ENCODE measurements at places on chromosomes 5 and 9.

GRCh38 chr5:112951124-112951702, 25.4 kb upstream of the DCP2 start:
- DNase-seq: no peak

GRCh38 chr5:179215576-179215975, 129.7 kb downstream of the ADAMTS2 start:
- no peak for DNase-seq

DNA sequence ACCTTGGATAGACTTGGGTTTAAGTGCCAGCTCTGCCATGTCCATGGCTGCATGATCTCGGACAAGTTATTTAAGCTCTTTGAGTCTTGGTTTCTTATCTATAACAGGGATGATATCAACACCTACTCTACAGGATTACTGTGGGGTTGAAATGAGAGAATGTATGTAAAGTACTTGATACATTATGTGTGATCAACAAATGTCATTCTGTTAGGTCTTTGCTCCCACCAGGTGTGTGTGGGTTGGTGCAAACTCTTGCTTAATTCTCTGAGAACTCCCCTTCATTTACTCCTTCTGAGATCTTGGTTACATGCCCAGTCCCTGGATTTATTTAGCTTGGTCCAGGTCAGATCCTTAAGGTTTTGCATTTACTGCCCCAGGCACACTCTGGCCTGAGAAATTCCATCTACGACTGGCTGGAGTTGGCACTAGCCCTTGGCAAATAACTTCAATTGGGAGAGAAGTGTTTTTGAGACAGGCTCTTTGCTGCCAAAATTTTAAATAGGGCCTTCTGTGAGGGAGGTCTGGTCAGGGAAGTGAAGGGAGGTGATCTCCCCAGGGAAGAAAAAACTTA, 63.5 kb upstream of the KLF9 start:
- no peak for DNase-seq

DNA sequence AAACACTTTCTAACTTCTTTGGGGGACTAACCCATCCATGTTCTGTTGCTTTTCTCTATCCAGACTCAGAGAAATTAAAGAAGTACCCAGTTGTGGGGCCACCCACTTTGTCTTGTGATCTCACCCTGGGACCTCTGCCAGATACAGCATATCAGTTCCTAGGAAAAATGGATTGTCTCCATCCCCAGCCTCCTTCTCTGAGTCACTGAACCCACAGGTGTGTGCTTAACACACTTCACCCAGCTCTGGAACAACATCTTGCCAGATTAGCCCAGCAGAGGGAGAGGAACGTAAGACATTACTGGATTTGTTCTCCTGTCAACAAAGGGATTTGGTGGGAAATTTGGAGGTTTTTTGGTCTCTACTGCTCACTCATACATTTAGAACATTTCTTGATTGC, 19.2 kb downstream of the FAM240B start:
- DNase-seq: no peak

- DNase-seq: no peak
Observed at GRCh38 chr5:180112181-180112861, 40.8 kb upstream of the RNF130 start.

GRCh38 chr5:61625681-61626621, 293.9 kb downstream of the ZSWIM6 start:
- peak; percentile 89 for DNase-seq

- DNase-seq: no peak
Observed at GRCh38 chr5:60184606-60185005, 291.1 kb upstream of the PDE4D start.

GRCh38 chr5:930866-931265, 38.2 kb downstream of the TRIP13 start:
- DNase-seq: no peak

DNA sequence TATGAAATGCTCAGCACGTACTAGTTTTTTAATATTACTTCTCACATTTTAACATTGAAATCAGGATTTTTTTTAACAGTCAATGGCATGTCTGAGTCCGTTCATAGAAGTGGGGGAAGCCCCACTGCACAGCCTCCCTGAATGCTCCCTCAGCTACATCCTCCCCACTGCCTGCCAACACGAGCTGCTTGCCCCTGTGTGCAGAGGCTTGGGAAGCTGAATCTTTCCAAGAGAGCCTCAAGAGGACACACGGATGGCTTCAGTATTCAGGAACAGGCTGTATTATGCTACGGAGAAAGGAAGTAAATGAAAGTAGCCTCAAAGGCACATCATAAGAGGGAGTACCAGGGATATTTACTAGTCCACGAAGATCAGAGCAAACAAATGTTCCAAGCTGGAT, 248.7 kb downstream of the SPOCK1 start:
- DNase-seq: peak; percentile 15

GRCh38 chr5:20572614-20573013, 584.6 kb upstream of the CDH18 start:
- no peak for DNase-seq

DNA sequence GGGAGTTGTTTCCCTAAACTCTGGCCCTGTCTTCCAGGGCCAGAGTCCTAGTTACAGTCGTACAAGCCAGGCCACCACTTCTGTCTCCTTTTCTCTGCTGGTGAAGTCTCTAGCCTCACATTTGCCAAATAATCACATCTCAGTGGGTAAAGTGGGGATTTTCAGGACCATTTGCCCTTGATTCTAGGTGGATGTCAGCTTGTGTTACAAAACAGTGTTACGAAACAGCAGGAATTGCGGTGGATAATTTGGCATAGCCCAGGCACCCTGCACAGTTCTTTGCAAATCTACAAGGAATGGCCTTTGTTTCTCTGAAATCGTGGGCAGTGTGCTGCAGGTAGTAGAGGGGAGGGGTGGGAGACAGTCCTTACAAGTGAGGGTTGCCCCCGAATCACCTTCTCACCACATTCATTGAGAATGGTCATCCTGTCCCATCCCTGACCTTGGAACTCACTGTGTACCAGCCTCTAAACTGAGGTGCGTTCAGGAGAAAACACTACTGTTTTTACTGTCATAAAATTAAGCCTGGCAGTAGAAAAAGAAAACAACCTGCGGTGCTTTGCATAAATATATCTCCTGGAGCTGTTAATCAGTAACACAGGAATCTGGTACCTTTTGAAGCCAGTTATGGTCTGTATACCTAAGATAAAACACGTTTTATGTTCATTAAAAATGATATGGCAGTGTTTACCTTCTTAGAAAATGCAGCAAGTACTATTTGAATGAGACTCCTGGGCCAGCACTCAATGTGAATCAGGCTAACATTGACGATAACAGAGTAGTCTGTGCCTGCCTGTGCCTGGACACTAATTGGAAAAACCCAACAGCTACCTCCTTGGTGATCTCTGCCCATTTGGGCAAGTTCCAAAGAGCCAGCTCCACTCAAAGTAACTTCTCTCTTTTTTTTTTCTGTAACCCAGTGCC, 44.3 kb downstream of the CYSTM1 start:
- DNase-seq: no peak

GRCh38 chr9:83312537-83312936, 225.7 kb downstream of the FRMD3 start:
- DNase-seq: no peak

GRCh38 chr5:52760695-52761366, 26.9 kb upstream of the ITGA1 start:
- DNase-seq: no peak

GRCh38 chr9:116189683-116190082, 36.1 kb downstream of the PAPPA start:
- DNase-seq: no peak

DNA sequence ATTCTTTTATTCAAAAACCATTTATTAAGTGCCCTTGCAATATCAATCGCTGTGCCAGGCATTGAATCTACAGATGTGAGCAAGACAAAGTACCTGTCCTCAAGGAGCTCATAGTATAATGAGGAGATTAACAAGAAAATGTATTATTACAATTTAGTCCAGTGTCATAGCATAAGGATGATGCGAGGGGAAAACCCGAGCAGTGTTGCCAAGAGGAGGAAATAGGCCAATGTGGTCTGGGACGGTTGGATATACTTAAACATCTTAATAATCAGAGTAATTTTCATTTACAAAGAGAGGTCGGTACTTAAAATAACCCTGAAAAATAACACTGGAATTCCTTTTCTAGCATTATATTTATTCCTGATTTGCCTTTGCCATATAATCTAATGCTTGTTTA, 18.5 kb downstream of the CD274 start:
- DNase-seq: no peak

DNA sequence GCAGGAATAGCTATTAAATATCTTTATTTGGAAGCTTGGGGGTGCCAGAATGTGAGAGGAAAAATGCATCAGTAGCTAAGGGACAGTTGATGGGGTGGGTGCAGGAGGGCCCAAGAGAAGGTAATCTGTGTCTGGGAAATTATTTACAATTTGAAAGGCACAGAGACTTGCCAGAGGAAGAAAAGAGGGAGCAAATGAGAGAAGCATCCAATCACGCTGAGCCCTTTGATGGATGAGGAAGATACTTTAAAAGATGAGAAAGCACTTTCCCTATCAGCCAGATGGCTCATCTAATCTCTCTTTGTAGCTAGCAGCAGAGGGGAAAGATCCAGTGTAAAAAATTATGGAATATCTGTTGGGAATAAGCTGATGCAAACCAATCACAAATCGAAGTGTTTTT, 57.0 kb upstream of the ABCA1 start:
- DNase-seq: no peak

DNA sequence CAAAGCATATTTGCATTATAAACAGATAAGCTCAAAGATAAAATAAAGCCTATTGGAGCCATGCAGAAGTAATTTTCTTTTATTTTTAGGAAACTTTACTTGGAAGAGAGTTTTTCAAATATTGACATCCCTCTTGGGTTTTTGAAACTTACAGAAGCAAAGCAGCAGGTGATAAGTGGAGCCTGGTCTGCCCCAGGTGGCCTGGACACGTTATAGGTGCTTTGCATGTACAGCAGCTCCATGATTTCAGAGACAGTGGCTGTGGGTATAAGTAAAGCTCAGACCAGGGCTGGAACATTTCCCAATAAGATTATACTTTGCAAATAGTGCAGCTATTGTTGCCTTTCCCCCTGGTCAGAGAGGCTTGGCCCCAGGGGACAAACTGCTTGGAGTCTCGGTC, 51.5 kb downstream of the CCDC192 start:
- no peak for DNase-seq

GRCh38 chr9:91994422-91994821, 44.4 kb upstream of the ROR2 start:
- DNase-seq: no peak

GRCh38 chr9:84170521-84171141, 169.9 kb downstream of the SLC28A3 start:
- no peak for DNase-seq

GRCh38 chr5:177378884-177379883, 5.0 kb upstream of the SLC34A1 start:
- no peak for DNase-seq

DNA sequence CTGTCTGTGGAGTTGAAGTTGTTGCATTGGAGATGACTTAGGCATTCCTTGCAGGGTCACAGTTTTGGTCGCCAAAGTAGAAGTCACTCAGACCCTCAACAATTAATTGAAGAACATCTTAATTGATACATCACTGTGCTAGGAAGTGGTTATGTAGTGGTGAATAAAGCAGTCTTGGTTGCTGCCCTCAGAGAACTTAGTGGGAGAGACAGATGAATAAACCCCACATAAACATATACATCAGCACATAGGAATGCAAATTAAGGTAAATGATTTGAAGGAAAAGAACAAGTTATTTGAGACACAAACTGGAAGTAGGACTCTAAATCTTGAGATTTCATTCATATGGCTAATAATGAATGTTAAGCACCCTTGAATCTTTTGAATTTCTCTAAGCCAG, 25.7 kb downstream of the FAM174A start:
- DNase-seq: no peak

DNA sequence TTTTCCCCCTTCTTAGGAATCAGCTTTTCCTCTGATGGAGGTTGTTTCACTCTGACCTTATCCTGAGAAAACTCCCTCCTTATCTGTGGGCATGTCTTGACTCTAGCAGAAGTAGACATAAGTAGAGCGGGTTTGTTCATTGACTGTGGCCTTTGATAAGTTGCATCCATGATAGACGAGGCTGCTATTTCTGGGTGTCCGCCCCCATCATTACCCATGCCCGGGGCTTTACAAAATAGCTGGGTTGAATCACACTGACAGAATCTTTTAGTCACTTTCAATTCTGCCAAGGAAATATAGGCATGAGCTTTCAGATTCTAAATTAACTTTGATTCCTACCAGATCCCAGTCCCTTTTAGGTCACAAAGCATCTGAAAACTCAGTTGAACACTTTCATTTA, 223.8 kb downstream of the SEC61B start:
- no peak for DNase-seq

- DNase-seq: no peak
Observed at GRCh38 chr5:31023105-31023504, 170.4 kb upstream of the CDH6 start.

- DNase-seq: no peak
Observed at GRCh38 chr9:98591696-98592095, 117.0 kb downstream of the GABBR2 start.

GRCh38 chr5:129051283-129051682, 43.3 kb upstream of the ISOC1 start:
- no peak for DNase-seq

DNA sequence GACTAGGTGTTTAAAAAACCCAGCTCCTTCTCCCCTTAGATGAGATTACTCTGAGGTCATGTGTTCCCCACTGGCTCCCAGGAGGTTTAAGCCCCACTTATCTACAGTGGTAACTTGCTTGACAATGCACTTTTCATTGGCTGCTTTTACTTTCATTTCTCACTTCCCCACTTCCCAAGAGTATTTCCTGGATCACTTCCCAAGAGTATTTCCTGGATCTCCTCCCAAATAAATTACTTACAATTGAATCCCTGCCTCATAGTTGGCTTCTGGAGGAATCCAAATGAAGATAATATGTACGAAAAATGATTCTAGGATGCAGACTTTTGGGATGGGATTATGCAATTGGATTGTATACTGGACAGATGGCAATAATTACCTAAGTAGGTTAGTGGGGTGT, 47.1 kb upstream of the CHSY3 start:
- DNase-seq: no peak

DNA sequence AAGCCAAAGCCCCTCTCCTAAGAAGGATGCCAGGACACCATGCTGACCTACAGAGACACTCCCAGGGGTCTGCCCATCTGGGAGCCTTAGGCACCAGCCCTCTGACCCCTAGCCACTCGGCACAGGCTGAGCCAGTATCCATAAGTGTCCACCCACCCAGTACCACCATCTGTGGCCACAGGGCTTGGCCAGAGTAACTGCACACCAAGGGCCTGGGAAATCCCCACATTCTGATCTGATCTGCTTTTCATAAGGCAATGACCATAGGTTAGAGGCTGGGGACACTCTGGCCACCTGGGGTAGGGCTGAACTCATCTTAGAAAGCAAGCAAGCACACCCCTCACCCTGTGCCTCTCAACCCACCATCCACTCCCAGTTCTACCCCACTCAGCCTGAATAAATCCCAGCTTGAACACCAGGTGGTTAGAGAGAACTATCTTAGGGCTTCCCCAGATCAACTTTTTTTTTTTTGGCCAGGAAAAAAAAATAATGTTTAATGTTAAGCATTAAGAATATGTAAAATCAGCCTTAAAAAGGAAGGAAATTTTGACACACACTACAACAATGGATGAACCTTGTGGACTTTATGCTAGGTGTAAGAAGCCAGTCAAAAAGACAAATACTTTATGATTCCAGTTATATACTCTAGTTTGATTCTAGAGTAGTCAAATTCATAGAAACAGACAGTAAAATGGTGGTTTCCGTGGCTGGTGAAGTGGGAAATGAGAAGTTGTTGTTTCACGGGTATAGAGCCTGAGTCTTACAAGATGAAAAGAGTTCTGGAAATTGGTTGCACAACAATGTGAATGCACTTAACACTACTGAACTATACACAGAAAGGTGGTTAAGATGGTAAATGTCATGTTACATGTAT, 6.2 kb downstream of the GNPDA1 start:
- no peak for DNase-seq
